ENCODE measurements at places on chromosomes 6 and 20.

DNA sequence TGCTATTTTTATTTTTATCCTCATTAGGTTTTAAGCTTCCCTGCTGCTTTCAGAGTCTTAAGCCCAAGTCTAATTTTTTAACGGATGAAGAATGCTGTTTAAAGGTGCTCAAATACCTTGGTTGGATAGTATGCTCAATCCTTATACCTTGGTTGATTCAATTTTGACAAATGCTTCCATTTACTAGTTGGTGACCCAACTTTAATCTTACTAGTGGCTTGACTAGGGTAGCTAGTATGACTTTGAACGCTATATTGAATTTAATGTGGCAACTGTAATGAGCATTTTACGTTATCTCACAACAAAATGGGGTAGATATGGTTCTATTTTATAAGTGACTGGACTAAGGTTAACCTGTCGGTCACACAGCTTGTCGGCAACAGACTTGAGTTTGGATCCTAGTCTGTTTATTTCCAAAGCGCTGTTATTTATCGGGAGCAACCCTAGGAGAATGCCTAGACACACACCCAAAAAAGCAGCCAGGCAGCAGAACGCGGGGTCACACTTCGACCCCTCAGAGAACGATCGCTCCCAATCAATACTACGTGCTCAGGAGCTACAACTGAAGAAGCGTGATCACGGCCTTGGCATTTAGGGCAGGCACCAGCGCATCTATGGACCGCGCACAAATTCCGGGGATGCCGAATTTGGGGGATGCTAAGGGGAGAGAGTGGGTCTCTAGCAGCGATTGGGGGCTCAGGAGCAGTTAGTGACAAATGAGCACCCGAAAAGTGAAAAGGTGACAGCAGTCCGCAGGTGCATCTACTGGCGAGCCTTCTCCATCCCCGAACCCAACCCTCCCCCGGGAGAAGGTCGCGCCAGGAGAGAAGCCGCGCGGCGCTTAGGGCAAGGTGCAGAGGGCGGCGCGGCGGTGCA lies 586 bp upstream of the ALDH5A1 start:
- no peak for DNase-seq

GRCh38 chr6:134169871-134170486 lies 117.6 kb upstream of the SLC2A12 start:
- no peak for DNase-seq

GRCh38 chr20:37453836-37454235 lies 67.2 kb upstream of the NNAT start:
- DNase-seq = no peak

- no peak for DNase-seq
Measured at GRCh38 chr20:10240655-10241054, 22.0 kb downstream of the SNAP25 start.

DNA sequence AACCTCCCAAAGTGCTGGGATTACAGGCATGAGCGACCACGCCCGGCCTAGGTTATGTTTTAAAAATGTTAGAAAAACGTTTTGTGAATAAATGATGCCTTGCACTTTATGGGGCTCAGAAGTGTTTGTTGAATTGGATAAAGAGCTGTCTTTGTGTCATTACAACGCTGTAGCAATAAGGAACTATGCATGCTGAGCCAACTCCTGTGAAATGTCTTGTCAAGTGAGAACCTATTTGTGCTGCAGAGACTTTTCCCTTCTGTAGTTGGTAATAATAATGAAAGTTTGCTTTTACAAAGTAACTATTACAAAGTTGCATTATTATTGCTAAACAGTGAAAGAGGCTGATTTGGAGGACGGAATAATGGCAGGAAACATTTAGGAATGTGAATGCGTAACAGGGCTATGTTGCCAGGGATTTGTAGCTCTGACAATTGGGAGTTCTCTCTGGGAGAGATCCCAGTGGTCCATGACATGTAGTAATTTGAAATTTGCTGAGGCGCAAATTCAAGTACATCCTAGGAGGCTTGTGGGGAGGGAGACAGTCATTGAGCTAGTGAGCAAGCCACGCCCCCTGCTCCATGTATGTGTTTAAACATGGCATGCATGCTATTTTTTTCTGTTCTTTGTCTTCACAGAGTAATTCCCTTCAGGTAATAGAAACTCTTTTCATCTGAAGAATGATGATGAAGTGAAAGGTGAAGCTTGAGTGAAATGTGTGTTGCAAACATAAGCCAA lies 16.8 kb upstream of the BICRAL start:
- no peak for DNase-seq

GRCh38 chr6:51778666-51779065 lies 308.7 kb downstream of the PKHD1 start:
- DNase-seq = no peak

- no peak for DNase-seq
Measured at GRCh38 chr6:70166088-70166958, 136.6 kb downstream of the COL9A1 start.

GRCh38 chr6:121142093-121142492 lies 192.2 kb downstream of the TBC1D32 start:
- no peak for DNase-seq

GRCh38 chr6:378090-378957 lies 13.2 kb upstream of the IRF4 start:
- DNase-seq = no peak

GRCh38 chr6:133017581-133017980 lies 203.2 kb downstream of the RPS12 start:
- no peak for DNase-seq

- no peak for DNase-seq
Measured at GRCh38 chr6:26594131-26594498, 2.6 kb upstream of the ABT1 start.

DNA sequence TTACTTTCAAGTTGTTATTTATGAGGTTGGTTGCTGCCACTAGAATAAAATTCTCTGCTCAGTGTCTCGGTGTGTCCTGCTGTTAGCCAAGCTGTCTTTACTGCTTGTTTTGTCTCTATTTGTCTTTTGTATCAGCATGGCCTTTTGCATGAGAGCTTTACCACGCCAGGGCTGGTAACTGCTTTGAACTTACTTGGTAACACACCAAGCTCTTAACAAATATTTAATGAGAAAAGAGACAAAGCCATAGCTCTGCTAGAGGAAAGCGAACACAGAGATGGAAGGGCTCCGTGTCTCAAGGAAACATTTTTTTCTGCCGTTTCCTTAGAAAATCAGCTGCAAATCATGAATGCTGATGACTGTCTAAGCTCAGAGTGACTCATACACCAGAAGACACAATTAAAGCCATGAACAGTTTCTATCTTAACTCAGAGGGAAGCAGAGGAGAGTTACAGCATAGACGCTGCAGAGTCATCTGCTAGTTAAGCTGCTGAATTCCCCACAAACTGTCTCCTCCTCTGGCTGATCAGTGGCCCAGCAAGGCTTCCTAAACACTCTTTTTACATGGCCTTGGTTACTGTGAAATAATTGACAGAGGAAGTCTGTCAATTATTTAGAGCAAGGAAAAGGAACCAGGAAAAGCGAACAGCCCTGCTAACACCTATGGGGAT lies 44.8 kb downstream of the AGPAT4 start:
- no peak for DNase-seq

DNA sequence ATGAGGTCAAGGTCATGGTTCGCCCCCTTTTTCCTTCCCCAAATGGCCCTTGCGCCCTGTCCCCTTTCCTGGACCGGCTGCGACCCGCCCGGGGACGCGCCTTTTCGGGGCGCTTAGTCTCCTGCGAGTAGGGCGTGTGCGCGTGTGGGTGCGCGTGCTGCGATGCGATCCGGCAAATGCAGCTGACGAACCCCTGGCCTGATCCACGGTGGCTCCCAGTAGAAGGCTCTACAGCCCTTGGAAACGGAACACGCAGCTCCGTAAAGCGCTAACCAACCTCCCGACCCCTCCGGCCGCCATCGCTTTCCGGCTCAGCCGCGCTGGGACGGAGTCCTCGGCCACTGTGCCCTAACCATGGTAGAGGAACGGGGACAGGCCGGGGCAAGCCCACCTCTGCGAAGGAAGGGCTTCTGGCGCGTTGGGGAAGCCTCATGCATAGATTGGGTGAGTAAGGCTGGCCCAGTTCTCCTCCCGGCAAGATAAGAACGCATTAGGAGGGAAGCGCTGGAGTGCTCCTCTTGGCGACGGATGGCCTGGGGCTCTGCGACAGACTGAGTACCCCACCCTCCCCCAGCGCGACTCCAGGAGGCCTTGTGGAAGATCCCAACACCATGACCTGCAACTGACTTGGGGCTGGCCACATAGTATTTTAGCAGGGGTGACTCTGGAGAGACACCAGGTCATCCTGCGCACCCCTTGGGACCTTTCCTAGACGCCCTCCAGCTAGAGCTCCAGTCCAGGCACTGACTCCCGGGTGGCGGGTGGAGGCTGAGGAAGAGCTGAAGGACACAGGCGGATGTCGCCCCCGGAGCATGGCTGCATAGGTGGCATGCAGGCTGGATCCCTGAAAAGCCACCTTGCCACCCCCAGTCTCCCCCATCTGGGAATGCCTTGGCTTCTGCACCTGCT lies 1.1 kb upstream of the SLC4A11 start:
- no peak for DNase-seq

GRCh38 chr20:20836836-20837235 lies 124.4 kb upstream of the RALGAPA2 start:
- DNase-seq = no peak

DNA sequence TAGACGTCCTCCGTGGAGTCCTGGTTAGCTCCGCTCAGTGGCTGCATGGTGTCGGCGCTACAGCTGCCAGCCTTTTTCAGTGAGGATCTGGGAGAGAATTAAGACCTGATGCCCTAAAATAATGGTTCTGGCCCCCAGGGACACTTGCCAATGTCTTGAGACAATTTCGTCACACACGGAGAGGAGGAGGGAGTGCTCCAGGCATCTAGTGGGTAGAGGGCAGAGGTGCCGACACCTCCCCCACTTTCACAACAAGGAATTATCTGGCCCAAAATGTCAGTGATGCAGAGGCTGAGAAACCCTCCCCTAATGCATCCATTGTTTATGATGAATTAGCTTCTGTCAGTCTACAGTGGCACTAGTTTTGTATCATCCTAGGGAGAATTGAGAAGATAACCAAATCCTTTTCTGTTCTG lies 24.4 kb downstream of the TMEM181 start:
- DNase-seq = no peak

GRCh38 chr6:110207652-110208051 lies 27.4 kb downstream of the CDC40 start:
- no peak for DNase-seq

DNA sequence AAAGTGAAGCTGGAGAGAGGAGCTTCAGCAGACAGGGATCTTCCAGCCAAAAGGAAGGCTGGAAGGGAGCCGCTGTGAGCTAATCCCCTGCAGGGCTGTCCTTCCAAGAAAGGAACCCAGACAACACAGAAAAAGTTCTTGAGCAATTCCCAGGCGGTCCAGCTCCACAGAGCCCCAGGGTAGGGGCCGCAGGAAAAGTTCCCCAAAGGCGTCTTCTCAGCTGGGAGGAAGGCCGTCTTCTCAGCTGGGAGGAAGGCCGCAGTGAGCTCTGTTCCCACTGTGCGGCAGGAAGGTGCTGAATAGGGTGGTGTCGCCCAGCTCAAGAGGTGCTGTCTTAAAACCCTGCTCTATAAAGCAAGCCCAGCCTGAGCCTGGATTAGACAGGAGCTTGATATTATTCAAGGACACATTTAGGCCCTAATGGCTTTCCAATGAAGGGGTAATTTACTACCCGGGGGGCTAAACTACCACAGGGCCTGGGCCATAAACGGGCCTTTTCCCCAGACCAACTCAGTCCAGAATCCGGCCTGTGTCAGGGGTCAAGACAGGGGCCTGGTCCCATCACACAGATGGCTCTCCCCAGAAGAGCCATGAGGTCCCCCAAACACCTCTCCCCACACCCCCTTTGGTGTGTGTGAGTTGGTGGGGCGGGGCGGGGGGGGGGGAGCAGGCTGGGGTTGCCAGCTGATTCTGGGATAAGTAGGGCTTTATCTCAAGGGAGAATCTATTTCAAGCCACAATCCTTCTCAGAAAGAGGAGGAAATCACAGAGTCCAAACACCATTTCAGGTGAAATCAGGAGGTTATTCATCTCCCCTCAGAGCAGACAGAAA lies 103.6 kb downstream of the NOL4L start:
- DNase-seq = no peak

Data from Jurkat, Clone E6-1 (cell line).